ENCODE measurements at places on chromosomes 3 and 15. TPM values are rescaled to one million over a fixed set of nuclear protein-coding genes. Genes with fewer than 3 reads are reported as not detected.

DNA sequence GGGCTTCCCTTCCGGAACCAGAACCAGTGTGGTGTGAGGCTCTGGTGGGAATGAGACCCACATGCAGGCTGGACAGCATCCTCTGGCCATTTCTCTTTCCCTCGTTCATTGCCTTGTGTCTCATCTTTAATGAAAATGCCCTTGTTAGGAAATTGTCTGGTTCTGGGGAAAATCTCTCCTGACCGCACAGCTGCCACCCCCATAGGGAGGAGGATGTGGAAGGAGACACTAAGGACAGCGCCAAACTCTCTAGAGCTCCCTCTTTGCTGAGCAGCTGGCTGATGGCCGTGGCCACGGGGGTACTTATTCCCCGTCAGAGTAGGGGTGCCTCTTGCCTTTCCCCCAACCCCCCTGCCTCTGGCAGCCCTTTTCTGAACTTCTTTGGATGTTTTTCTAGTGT, 297.6 kb upstream of the C2CD4B start:
- DNase-seq = no peak

GRCh38 chr15:57456559-57456958, 80.3 kb downstream of the CGNL1 start:
- DNase-seq = no peak

DNA sequence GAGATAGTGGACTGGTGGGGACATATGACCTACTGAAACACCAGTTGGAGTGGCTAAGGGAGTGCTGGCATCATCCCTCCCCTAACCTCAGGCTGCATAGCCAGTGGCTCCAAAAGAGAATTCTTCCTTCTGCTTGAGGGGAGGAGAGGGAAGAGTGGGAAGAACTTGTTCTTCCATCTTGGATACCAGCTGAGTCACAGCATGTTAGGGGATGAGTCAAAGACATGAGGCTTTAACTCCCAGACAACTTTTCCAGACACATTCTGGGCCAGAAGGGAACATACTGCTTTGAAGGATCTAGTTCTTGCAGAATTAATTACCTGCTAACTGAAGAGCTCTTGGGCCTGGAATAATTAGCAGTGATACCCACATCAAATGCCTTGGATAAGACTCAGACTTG, 36.8 kb upstream of the PEX5L start:
- DNase-seq = no peak

GRCh38 chr15:97141360-97141759, 810.9 kb downstream of the NR2F2 start:
- DNase-seq = no peak

- no peak for DNase-seq
Observed at GRCh38 chr15:48861813-48862431, 16.0 kb upstream of the EID1 start.

BOC gene
- 3.3 TPM for total RNA-seq

TMEM45A gene
- total RNA-seq = 6.6 TPM

COL8A1 gene
- 15.1 TPM for total RNA-seq

CCR8 gene
- total RNA-seq = not detected

GRCh38 chr3:134093956-134094355, 64.2 kb upstream of the SLCO2A1 start:
- no peak for DNase-seq

GRCh38 chr3:45259133-45259532, 33.0 kb upstream of the TMEM158 start:
- no peak for DNase-seq

DNA sequence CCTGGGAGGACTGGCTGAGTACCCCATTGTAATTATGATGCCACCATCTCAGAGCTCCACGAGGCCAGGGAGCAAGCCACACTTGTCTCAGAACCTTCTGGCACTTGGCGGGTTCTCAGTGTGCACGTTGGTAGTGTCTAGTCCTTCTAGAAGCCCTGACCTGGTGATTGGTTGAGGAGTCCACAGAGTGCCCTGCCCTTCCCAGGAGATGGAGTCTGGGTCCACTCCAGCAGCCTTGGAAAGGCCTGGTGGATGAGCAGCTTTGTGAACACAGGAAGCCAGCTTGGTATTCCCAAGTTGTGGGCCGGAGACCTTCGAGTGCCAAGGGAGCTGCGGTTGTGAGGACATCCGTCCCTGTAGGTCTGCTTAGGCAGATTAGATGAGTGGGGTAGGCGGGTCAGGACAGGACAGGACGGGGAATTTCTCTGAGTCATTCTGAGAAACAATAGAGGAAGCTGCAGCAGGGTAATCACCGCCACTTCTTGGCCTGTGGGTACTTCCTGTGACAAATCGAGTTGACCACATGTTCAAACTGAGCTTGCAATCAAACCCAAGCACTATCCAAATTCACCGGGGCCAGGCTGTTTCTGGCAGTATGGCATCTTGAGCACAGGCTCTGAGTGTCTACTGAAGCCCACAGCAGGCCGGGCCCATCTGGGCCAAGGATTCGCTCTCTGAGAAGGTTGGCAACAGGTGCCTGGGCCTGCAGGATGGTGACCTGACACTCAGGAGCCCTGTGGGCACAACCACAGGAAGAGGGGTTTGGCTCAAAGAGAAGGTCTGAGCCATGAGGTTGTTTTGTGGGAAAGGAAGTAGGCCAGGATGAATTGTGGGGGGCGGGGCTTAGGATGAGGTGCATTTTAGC, 71.5 kb upstream of the PLXNA1 start:
- DNase-seq = peak; percentile 55

- no peak for DNase-seq
Observed at GRCh38 chr3:32340611-32341365, 50.9 kb upstream of the CMTM7 start.

- DNase-seq = no peak
Observed at GRCh38 chr3:134904776-134905646, 110.0 kb downstream of the EPHB1 start.

DNA sequence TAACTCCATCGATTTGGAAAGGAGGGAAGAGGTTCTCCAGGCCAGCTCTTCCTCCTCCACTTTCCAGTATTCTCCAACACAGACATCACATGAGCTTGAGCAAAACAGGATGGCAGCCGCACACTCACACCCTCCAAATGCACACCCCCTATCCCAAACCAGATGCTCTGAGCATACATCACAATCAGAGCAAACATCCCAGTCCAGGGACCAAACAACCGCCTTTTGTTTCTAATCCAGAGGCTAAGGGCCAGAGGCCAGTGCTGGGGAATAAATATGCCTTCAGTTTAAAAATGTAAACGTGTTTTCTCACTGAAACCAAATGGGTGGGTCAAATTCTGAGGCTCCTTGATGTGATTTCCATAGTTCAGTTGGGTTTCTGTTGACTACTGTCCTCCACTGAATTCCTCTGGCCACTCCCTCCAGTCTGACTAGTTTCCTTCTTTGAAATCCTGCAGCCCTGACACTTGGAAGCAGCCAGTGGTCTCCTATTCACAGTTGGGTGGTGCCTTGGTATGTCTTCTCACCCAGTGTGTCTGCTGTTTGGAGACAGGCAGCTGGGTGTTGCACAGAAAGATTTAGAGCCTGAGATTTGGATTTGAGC, 19.2 kb upstream of the MFGE8 start:
- DNase-seq = peak; percentile 47

GRCh38 chr3:71011565-71012287, 571.8 kb downstream of the FOXP1 start:
- DNase-seq = no peak

- DNase-seq = no peak
Observed at GRCh38 chr15:98232761-98233160, 272.3 kb downstream of the ARRDC4 start.

- no peak for DNase-seq
Observed at GRCh38 chr3:117751651-117752050, 1042.1 kb downstream of the TUSC7 start.

DNAH12 gene
- 0.42 TPM for total RNA-seq

DNA sequence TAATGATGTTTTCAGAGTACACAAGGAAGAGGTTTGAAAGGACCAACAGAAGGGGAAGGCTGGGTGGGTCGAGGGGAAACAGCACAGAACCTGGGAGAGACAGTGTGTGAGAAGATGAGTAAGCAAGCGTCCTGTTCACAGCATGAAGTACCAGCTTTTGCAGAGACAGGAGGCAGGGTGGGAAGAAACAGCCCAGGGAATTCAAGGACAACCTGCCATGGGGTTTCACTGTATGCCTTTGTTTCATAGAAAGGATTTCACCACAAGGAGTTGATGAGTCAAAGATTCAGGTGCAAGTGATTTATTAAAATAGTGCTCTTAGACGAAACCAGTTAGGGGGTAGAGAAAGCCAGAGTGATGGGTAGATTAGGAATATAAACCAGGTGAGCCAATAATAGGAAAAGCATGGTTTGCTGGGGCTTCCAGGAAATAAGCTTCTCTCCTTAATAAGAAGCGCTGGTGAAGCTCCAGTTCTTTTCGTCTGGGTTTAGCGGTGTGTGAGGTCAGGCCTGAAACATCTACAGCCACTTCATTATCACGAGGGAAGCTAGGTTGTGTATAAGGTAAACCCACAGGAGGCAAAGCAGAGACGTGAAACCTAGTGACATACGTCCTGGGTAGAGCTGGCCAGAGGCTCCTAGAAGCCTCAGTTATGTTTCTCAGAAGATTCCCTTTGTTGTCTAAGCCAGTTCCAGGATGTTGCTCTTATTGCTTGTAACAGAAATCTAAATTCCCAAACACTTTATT, 3.9 kb downstream of the HHLA2 start:
- no peak for DNase-seq

RBP2 gene
- not detected for total RNA-seq

GRCh38 chr15:90674476-90674875, 42.7 kb upstream of the BLM start:
- no peak for DNase-seq

DNA sequence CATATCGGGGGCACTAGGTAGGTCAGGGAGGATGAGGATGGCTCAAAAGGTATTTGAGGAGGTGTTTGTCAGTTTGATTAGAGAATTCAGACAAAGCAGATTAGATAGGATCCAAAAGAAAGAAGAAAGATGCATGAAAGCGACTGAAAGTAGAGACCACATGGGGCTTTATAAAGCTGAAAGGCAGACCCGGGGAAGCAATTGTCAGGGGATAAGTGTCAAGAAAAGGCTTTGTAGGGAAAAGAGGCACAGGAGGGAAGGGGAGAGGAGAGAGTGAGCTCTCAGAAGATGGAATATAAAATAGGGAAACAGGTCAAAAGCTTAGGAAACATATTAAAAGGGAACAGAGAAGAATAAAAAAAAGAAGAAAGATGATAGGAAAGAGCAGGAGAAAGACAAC, 308.2 kb upstream of the RORA start:
- DNase-seq = no peak

- DNase-seq = no peak
Observed at GRCh38 chr3:148319161-148319915, 378.4 kb upstream of the AGTR1 start.

DNA sequence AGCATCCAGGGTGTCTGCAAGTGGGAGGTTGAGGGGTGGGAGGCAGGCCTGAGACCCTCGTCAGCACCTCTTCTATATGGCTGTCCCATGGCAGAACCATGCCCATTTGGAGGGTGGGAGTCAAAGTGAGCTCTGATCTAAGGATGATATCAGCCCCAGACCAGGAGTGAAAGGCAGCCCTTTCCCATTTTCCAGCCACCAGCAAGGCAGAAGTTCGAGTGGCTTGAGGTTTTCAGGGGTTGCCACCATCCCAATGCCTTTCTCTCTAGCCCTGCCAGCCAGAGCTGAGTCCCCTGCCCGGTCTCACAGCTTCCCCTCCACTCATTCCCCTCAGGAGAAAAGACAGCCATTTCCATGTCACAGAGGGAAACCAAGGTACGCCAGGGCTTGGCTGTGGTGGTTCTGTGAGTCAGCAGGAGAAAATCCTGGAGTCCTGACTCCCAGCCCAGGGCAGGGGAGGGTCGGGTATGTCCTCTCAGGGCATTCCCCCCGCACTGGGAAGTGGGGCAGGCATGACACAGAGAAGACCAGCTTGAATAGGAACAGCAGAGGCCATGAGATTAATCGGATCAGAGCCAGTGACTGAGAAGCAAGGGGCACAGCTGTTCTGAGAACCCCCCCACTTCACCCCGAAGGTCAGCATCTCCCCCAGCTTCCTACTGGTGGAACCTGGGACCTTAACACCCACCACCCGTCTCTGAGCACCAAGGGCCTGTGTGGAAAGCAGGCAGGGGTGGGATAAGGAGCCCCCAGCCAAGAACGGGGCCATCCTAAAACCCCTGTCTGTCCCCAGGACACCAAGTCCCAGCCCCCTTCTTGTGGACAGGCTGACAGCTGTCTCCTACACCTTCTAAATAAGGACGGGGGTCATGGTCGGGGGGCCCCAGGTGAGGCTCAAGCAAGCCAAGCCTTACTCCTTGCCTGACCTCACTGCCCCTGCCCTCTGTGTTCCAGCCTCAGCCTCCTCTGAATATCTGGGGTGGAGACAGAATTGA, 965 bp upstream of the SLC38A3 start:
- DNase-seq = no peak

- no peak for DNase-seq
Observed at GRCh38 chr15:100833417-100834389, 45.9 kb upstream of the ALDH1A3 start.

- DNase-seq = no peak
Observed at GRCh38 chr15:80697075-80697685, 2.1 kb downstream of the ABHD17C start.

GOLGA8O gene
- total RNA-seq = 1.0 TPM

STRIT1 gene
- 1.7 TPM for total RNA-seq

DNA sequence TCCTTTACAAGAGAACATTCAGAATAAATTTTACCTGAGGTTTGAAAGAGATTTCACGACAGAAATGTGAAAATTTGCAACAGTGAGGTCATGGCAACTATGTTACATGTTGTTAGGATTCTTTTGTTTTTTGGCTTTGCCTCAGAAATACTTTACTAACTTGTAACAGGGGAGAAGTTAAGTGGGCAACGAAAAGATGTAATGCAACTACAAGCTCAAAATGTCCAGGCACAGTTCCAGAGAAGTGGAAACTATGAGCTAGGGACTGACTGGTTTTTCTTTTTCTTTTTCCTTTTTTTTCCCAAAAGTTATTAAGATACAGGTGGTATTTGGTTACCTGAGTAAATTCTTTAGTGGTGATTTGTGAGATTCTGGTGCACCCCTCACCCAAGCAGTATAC, 111.5 kb upstream of the PPP2R3A start:
- no peak for DNase-seq

NFKBIZ gene
- total RNA-seq = 30.0 TPM

DNA sequence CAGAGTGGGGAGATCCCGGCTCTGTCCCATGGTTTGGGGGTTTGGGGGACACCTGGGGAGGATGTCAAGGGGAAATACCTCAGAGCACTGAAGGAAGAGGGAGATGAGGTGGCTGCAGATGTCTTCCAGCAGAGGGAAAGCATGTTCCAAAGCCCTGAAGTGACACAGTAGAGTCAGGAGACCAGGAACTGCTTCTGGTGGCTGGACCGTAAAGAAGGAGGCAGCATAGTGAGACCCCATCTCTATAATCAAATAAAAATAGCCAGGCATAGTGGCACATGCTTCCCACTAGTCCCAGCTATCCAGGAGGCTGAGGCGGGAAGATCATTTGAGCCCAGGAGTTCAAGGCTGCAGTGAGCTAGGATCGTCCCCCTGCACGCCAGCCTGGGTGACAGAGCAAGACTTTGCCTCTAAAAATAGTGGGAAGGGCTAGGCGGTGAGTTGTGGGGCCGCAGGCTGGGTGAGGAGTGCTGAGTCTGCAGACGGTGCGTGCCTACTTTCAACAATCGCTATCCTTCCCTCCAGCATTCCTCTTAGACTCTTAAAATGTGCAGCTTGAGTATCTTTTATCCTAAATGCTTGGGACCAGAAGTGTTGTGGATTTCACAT, 26.2 kb downstream of the HES1 start:
- no peak for DNase-seq

- DNase-seq = no peak
Observed at GRCh38 chr3:106172780-106173179, 304.0 kb upstream of the CBLB start.
